ENCODE measurements at places on chromosomes 12 and 14.

DNA sequence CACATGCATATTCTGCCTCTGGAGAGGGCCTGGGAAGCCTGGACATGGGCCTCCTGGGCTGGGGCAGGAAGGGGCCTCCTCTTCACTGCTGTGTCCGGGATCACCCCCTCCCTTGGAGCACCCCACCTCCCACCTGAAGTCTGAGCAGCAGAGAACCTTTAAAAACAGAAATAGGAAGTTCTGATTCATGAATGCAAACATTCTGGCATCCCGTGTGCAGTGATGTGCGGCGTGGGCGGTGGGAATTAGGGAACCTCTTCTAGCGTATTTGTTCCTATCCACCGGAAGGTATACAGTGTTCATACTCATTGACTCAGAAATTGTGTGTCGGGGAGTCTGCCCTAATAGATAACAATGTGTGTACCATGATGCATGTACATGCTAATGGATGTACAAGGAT, 46.2 kb downstream of the C14orf132 start:
- no peak for DNase-seq

- DNase-seq: no peak
These were observed 92.0 kb downstream of the IRF2BPL start for GRCh38 chr14:76936483-76936882.

DNA sequence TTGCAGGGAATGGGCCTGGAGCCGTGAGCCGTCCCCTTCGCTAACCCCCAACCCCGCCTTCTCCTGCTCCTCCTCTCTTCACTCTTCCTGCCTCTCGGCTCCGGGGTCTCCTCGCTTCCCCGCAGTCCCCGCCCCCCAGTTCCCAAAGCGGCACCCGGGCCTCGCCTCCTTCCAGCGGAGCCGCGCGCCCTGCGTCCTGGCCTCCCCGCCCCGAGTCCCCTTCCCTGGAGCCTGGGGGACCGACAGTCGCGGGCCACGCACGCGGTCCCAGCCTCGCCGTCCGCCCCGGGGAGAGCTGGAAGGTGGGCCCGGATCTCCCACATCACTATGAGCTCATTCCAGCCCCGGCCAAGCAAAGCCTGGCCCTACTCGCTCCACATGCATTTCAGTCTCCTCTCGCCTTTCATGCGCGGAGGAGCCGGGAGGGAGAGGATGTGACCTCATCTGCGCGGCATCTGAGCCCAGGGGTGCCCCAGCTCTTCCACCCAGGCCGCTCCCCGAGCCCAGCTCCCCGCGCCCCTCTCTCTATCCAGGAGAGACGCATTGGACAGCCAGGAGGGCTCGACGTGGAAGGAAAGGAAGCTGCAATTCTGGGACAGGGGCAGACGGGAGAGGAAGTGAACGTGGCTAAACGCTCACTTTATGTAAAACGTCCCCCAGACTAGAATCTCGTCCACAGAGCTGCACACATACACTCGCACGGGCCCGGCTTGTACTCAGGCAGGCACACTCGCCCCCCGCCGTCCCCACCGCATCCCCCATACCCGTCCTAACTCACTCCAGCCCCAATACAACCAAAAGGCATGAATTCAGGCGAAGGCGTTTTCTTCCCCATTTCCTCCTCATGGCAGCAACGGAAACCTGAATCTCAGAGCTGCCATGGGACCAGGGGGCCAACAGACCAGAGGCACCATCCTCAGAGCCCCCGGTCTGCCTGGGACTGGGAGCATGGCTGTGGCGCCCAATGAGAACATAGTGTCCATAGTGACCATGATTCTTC, 108.7 kb upstream of the CCND2 start:
- DNase-seq: peak; percentile 41

DNA sequence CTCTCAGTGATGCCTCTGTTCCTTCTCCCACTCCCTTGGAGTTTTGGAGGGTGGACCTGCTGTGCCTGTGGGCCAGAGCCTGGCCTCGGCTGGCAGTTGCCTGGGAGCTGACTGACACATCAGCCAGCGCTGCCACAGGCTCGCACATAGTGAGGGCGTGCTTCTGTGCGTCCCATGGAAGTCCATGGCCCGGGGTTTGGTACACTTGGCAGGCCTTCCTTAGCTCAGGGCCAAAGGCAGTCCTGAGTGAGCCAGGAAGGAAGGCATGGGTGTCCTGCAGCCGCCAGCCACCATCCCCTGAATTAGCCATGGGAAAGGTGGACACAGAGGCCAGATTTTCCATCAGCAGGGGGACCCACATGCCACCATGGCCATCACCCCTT, 1.1 kb upstream of the DEGS2 start:
- no peak for DNase-seq

GRCh38 chr14:32588448-32589320, 259.6 kb downstream of the AKAP6 start:
- no peak for DNase-seq

- no peak for DNase-seq
These were observed 4.5 kb downstream of the DDX47 start for GRCh38 chr12:12817616-12818015.

GRCh38 chr12:117412465-117413188, 51.2 kb upstream of the NOS1 start:
- no peak for DNase-seq

DNA sequence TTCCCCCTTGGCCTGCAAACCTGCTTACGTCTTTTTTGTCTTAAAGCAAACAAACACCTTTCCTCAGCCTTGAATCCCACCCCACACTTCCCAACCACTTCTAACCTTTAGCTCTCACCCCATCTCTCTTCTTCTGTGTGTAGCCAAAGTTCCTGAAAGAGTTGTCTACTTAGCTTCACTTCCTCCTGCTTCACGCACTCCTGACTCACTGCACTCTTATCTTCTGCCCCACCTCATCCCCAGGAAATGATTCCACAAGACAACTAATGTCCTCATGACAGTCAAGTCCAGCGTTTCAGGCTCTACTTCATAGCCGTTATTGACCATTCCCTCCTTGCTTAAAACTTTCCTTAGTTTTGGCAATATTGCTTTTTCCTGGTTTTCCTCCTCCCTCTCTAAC, 22.4 kb downstream of the EIF2B2 start:
- no peak for DNase-seq

DNA sequence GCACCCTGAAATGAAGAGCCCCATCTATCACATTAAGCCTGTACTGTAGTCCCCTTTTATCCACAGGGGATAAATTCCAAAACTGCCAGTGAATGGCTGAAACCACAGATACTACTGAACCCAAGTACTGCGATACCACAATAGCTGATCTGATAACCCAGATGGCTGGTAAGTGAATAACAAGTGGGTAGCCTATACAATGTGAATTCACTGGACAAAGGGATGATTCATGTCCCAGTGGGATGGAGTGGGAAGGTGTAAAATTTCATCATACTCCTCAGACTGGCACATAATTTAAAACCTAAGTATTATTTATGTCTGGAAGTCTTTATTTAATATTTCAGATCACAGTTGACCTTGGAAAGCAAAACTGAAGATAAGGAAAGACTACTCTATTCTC, 201.3 kb downstream of the GPHN start:
- no peak for DNase-seq

DNA sequence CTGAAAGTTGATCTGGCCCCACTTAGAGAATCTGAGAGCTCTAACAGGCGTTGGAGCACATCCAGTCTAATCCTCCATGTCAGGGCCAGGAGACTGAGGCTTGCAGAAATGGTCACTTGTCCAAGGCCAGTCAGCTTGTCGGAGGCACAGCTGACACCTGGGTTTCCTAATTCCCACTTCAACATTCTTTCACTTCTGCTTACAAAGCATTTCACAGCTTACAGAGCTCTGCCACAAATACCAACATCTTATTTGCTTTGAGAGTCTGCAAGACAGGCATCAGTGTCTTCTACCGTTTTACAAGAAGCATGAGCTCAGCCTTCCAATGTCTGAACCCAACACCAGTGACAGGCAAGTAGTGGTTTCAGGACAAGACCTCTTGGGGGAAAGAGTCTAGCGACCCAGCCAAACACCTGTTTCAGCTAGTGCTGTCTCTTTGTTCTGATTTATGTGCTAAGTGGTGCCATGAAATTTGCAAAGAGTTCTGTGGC, 31.8 kb downstream of the ISCA2 start:
- DNase-seq: no peak

GRCh38 chr14:59097681-59098080, 90.8 kb upstream of the DAAM1 start:
- DNase-seq: no peak

DNA sequence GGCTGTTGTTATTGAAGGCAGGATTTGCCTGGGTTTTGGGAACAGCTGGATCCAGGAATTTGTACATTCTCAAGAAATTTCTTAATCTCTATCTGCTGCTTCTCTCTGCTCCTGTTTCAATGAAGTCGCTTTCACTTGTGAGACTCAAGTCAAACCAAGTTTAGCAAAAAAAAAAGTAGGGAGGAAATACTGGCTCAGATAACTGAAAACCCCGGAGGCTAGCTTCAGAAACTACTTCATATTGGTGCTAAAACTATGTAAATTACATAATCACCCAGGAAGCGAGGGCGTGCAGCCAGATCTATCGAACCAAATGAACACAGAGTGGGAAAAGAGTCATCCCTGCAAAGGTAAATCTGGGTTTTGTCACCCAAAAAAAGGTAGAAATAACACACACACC, 68.3 kb upstream of the FICD start:
- DNase-seq: no peak

GRCh38 chr14:57382283-57382682, 8.1 kb upstream of the NAA30 start:
- DNase-seq: no peak

DNA sequence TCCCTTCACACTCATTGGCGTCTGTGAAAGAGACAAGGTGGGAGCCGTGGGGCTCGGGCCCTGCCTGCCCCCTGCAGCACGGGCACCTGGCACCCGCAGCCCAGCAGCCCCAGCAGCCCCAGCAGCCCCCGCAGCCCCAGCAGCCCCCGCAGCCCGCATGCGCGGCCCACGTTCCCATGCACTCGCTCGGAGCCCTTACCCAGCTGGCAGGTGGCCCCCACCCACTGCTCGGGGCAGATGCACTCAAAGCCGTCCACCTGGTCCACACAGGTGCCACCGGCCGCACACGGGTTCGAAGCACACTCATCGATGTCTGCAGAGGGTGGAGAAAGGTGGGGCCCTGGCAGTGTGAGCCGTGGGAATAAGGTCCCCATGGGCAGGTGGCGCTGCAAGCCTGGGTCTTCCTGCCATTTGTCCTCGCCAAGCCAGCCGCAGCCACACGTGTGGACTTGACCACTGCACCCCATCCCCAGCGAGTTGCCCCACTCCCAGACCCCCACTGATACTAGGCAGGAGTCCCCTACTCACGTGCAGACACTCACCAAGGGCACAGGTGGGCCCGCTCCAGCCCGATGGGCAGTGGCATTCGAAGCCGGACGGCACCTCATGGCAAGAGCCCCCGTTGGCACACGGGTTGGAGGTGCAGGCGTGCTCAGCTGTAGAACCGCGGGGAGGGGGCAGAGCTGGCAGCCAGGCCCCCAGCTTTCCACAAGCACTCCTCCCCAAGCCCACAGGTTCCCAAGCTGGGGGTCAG, 17.3 kb downstream of the JAG2 start:
- no peak for DNase-seq

GRCh38 chr14:73726025-73726961, 12.1 kb upstream of the PNMA1 start:
- no peak for DNase-seq

DNA sequence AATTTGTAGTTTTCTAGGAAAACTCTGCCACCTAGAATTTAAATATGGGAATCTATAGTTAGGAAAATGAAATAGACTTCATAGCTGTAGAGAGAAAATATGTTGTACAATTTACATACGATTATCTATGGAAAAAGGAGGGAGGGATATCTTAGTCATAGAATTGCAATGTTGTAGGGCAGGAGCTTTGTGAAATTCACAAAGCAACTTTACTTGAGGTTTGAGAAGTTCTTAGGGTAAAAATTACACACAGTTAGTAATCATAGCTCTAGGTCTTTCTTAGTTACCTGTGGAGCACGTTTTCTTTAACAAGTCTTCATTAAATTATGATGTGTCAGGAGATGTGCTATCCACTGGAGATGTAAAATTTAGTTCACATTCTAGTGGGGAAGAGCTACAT, 61.4 kb upstream of the DBX2 start:
- DNase-seq: no peak

DNA sequence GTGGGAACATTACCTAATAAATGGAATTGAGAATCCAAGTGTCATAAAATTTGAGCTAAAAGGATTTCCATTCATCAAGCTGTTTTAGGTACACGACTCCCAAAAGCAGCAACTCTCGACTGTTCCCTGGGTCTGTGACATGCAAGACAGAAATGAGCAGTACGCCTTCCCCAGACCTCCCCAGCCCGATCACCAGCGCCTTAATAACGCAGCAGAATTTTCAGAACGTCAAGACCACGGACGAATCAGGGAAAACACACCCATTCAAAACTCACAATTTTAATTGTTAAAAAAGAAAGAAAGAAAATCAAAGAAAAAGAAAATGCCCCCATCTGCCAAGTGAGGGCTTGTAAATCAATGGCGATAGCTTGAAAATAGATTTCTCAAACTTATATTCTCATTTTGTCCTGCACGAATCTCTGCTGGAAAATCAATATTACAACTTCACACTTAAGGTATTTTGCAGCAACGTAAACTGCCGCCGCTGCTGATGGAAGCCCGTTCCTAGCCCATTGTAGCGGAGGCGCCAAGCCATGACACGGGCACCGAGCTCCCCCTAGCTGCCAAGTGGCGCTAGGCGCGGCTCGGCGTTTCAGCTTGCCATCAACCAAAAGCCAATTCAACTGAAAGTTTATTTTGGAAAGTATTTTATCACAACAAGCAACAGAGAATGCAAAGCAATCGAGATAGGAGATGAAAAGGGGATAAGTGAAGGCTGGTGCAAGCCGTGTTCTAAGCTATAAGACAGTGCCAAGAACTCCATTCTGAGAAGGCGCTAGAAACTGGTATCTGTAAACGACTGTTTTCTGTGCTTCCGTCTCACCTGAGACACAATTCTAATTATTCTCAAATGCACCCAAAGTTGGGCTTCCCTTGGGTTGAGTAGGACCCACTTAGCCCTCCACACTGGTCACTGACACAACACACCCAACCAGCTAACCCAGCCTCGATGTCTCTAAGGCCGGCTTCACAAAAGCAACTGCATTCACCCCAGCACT, 5.5 kb downstream of the BCL11B start:
- DNase-seq: peak; percentile 76

GRCh38 chr12:4251216-4251891, 22.2 kb upstream of the CCND2 start:
- no peak for DNase-seq

DNA sequence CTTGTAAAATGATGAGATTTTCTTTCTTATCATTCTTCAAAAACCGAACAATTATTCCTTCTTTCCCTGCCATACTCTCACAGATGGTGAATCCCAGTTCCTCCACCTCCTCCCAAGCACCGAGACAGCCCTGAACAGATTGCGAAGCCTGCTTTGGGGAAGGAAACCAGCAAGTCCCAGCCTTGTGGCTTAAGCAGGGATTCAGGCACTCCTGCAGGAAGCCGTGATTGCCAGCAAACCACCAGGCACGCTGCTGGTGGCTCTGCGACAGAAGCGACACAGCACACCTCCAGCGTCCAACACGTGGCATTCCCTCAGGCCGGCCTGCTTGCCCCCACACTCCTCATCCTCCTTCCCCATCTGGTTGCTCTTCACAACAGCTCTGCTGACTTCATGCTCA, 237.7 kb downstream of the GXYLT1 start:
- no peak for DNase-seq
